ENCODE measurements at places on chromosomes 5 and 9.

DNA sequence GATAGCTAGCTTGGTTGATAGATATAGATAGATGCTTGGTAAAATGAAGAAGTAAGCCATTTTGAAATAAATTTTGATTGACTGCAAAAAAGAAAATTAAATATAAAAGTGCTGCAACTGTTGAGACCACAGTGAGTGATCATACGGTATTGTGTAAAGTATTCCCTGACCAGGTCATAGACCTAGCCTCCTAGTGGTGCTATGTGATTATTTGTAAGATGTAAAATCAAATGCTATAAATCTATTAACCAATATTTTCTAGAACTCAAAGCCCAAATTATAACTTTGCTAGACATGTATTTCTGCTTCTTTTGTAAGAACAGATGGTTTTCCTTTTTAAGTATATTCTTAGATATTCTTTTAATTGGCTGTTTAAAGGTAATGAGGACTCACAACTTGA, 480.2 kb upstream of the PTPRD start:
- no peak for DNase-seq
- H3K27ac ChIP-seq, result no peak overlapping the region
- H3K4me1 ChIP-seq, result no peaks in the 10 kb centered on the region
- H3K4me3 ChIP-seq, result no peak overlapping the region
- no peaks in the 10 kb centered on the region for H3K27me3 ChIP-seq

GRCh38 chr5:145347026-145347616, 488.0 kb downstream of the PRELID2 start:
- no peak overlapping the region for H3K27ac ChIP-seq
- DNase-seq, result no peak
- no peak overlapping the region for H3K4me3 ChIP-seq
- H3K27me3 ChIP-seq, result no peaks in the 10 kb centered on the region

GRCh38 chr5:149915392-149916260, 29.0 kb downstream of the PDE6A start:
- peaks cover 4% of the 10 kb centered on the region for H3K27me3 ChIP-seq
- H3K27ac ChIP-seq, result no peak overlapping the region
- H3K4me3 ChIP-seq, result no peak overlapping the region
- no peak for DNase-seq
- H3K4me1 ChIP-seq, result peaks cover 4% of the 10 kb centered on the region
- H3K36me3 ChIP-seq, result no peaks in the 10 kb centered on the region

DNA sequence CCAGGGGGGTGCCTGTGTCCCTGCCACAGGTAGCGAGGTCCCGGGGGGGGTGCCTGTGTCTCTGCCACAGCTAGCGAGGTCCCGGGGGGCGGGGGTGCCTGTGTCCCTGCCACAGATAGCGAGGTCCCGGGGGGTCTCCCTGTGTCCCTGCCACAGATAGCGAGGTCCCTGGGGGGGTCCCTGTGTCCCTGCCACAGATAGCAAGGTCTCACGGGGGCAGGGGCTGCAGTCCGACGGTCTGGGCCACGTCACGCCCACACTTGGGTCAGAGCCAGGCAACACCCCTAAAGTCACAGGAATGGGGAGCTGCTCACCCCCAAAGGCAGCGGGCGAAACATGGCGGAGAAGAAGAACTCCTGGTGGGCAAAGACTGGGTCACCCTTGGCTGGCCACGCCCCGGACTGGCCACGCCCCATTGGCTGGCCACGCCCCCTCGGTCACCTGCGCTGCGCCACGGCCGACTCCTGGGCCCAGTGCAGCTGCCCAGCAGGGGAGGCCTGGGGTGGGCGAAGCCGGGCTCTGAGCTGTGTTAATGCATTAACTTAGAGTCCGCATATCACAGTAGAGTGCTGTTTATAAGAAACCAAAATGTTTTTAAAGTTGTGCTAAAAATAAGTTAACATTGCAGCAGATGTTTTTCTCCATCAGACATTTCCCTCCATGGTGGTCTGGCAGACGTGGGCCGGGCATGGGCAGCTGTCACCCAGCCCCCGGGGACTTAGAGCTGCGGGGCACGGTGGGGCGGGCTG, 7.0 kb downstream of the NOXA1 start:
- no peaks in the 10 kb centered on the region for H3K36me3 ChIP-seq
- no peaks in the 10 kb centered on the region for H3K4me1 ChIP-seq
- DNase-seq, result no peak
- H3K27ac ChIP-seq, result no peak overlapping the region
- no peak overlapping the region for H3K4me3 ChIP-seq
- no peaks in the 10 kb centered on the region for H3K27me3 ChIP-seq

GRCh38 chr5:117999939-118000549, 988.3 kb downstream of the DTWD2 start:
- H3K4me1 ChIP-seq, result no peaks in the 10 kb centered on the region
- H3K27me3 ChIP-seq, result no peaks in the 10 kb centered on the region

DNA sequence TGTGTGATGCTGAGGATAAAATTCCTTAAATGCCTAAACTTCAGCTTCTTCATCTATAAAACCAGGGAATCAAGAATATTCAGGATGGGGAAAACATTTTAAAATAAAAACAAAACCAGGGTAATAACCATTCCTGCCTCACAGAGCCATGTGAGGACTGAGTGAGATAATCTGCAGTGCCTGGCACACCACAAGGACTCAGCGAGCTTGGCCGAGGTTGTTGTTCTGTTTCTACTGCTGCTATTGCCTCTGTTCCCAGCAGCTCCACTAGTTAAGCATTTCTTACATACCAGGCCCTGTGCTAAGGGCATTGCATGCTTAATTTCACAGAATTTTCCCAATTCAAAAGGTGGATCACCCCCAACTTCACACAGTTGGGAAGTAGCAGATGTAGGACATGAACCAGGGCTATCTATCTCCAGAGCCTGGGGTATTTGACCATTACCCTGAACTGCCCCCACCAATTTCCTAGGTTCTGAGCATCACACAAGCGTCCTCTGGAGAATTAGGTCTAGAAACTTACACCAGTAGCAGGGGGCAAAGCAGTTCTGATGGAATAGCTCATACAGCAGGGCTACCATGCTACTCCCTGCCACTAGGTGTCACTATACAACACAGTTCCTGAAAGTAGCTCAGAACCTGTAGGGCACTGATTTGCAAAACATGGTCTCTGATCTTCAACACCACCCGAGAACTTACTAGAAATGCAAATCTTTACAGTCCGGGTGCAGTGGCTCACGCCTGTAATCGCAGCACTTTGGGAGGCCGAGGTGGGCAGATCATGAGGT, 74.3 kb downstream of the LRSAM1 start:
- H3K4me1 ChIP-seq, result peaks cover 2% of the 10 kb centered on the region
- no peaks in the 10 kb centered on the region for H3K27me3 ChIP-seq
- no peak overlapping the region for H3K4me3 ChIP-seq
- DNase-seq, result no peak
- H3K36me3 ChIP-seq, result peaks cover 50% of the 10 kb centered on the region
- H3K27ac ChIP-seq, result no peak overlapping the region

DNA sequence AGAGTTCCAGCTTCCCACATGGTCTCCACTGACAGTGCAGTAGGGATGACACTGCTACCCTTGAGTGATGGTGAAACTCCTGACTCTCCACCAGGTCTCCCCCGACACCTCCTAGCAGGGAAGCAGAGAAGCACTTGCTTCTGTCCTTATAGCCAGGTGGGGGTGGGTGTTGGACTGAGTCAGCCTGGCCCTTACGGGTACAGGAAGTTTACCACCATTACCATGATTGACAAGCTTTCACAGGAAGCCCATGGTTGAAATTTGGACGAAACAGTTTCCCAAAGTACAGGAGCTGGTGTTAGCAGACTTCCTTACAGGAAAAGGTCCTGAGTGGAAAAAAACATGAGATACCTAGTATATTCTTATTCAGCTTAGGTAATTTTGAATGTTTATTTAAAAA, 3.1 kb upstream of the FBXL7 start:
- H3K4me3 ChIP-seq, result no peak overlapping the region
- no peak overlapping the region for H3K27ac ChIP-seq
- no peak for DNase-seq

- no peak overlapping the region for H3K27ac ChIP-seq
- H3K4me1 ChIP-seq, result no peaks in the 10 kb centered on the region
- no peak for DNase-seq
- H3K4me3 ChIP-seq, result no peak overlapping the region
Observed at GRCh38 chr9:109593612-109594011, 95.5 kb upstream of the PTPN3 start.

DNA sequence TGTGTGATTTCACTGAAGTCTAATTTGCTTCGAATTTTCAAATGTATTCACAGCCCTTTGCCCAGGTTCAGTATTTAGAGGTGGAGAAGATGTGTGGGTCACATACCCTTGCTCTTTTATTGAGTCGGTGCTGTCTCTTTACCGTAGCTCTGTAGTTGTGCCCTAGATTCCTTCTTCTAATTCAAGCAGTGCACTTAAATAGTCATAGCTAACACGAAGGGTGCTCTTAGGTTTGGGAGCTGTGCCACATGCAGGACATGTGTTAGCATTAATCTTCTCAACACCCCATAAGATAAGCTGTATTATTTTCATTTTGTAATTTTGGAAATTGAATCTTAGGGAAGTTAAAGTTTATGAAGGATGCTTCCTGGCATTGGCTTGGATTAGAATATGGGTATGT, 293.3 kb downstream of the MAST4 start:
- peaks cover 37% of the 10 kb centered on the region for H3K27me3 ChIP-seq
- no peak overlapping the region for H3K4me3 ChIP-seq
- DNase-seq, result no peak
- no peaks in the 10 kb centered on the region for H3K36me3 ChIP-seq
- no peak overlapping the region for H3K27ac ChIP-seq
- peaks cover 8% of the 10 kb centered on the region for H3K4me1 ChIP-seq
